HFFc6 (cell line): ENCODE measurements at places on chromosomes 3 and 15. TPM values are rescaled to one million over a fixed set of nuclear protein-coding genes. Genes with fewer than 3 reads are reported as not detected.
A peak's percentile ranks its signal among the peaks of the same experiment; 100 is the strongest.

CHRNA3 gene
- total RNA-seq: not detected in 3 replicates

NAA80 gene
- total RNA-seq: 8.5 to 9.5 TPM (median 8.7 TPM) in 3 replicates

- H3K27ac ChIP-seq: no peak overlapping the region
- no peak overlapping the region for H3K4me3 ChIP-seq
- H3K4me1 ChIP-seq: peaks cover 69% of the 10 kb centered on the region
- no peak for DNase-seq
Observed at GRCh38 chr3:45611628-45612081, 17.1 kb downstream of the LIMD1 start.

GRCh38 chr3:8606701-8607231 lies 37.8 kb downstream of the SSUH2 start:
- H3K4me3 ChIP-seq: no peak overlapping the region
- H3K27me3 ChIP-seq: peaks cover 2% of the 10 kb centered on the region
- DNase-seq: no peak
- H3K4me1 ChIP-seq: peaks cover 15% of the 10 kb centered on the region

DNA sequence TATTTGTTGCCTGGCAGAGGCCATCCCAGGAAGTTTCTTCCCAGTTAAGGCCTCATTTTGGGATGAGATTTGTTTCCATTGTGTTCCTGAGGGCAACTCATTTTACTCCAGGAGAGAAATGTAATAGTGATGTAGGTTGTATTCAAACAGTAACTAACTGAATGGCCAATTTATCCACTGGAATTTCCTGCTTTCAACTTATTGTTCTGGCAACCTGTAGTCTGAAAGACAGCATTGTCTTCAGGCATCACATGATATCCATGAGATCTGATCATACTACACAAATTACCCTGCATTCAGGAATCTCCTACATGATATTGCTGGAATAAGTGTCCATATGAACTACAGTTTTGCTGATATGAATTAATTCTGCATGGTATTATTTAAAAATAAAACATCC lies 79.5 kb upstream of the FGF7 start:
- H3K36me3 ChIP-seq: peaks cover 28% of the 10 kb centered on the region
- DNase-seq: no peak
- H3K27ac ChIP-seq: no peak overlapping the region
- no peak overlapping the region for H3K4me3 ChIP-seq
- no peaks in the 10 kb centered on the region for H3K27me3 ChIP-seq

DNA sequence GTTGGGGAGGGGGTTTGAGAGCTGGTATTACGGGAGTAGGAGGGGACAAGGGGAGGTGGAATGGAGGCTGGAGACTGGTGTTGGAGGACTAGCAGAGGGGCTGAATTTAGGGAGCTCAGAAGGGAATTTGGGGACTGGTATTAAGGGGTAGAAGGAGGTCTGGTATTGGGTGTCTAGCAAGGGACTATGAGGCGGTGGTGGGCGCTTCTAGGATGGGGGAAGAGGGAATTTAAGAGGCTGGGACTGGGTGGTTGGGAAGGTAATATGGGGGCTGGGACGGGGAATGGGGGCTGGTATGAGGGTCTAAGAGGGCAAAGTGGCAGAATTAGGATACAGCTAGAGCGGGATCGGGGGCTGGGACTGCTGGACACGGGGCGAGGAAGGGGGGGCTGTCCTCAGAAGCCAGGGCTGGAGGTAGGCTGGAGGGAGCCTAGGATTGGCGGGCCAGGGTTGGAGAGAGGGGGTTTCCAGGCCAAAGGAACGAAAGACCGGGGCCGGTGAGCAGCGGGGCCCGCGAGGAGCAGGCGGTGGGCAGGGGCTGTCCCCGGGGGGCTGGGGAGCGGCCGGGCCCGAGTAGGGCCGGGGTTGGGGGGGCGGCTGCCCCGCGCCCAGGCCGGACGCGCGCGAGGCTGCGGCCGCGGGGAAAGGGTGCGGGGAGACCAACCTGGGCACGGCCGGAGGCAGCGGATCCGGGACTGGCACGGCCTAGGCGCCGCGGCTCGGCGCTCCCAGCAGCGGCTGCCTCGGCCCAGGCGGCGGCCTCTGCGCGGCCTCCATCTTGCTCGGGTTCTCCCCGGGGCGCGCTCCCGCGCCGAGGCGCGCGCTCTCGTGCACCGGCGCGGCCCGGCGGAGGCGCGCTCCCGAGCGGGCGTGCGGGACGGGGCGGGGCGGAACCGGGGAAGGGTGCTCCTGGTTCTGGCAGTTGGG lies at the start of gene LHFPL4:
Gene LHFPL4 (minus strand): TSS at position 802 of the 927 bp plus-strand sequence. CDS start 1,143 bp downstream, outside the sequence.
- no peak within 1 kb of the TSS for H3K27ac ChIP-seq
- no peak within 1 kb of the TSS for H3K4me3 ChIP-seq
- no peaks in the 10 kb centered on the region for H3K4me1 ChIP-seq
- H3K27me3 ChIP-seq: peaks cover 17% of the 10 kb centered on the region
- H3K36me3 ChIP-seq: no peaks in the 10 kb centered on the region

DNA sequence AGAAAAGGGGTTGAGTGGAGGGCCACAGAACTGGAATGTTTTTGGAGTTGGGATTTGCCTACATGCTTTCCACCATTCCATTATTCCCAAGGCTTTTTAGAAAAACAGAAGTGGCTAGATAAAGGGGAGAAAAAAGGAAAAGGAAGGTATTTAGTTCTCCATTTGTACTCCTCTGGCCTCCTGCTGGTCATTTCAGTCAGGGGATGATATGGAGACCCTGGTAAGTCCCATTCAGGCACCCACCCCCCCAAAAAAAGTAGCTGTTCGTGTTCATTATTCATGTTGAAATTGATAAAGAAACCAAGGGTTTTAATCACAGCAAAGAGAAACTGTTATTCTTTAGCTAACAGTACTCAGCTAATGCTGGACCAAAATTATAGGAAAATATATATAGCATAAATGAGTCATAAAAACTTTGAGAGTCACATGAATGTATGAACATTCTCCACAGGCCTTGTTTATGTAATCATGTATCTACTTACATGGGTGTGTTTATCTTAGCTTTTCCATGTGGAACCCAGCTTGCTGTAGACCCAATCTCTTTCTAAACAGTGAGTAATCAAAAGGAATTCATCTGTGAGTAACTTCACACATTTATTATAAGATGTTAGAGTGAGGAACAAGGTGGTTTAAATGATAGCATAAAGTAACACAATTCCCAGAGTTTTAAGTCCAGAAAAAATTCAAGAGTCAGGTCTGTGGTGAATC lies 167.2 kb downstream of the KCNMB2 start:
- H3K36me3 ChIP-seq: no peaks in the 10 kb centered on the region
- no peaks in the 10 kb centered on the region for H3K4me1 ChIP-seq
- DNase-seq: no peak
- H3K27me3 ChIP-seq: no peaks in the 10 kb centered on the region; the same call in none of the 2 replicates

DNA sequence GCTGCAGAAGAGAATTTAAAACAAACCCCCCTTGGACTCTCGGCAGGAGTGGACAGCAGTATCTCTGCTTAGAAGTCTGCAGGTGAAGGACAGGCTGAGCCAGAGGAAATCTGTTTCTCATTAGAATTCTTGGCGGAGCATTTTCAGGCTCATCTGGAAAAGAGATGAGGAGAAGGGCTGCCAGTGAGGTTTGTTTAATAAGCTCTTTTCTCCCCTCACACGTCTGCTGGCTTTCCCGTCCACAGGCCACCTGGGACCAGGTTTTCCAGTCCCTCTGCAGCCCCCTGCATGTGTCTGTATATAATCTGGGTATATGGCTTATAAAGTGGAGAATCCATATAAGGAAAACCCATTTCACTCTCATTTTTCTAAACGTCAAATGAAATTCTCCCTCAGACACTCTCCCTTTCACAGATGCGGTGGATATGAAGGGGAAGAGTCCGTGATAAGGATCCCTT lies 155.4 kb upstream of the TPM1 start:
- H3K27me3 ChIP-seq: no peaks in the 10 kb centered on the region; the same call in 1 of the 2 replicates
- peak overlapping the region; percentile 78 for H3K4me3 ChIP-seq

DNA sequence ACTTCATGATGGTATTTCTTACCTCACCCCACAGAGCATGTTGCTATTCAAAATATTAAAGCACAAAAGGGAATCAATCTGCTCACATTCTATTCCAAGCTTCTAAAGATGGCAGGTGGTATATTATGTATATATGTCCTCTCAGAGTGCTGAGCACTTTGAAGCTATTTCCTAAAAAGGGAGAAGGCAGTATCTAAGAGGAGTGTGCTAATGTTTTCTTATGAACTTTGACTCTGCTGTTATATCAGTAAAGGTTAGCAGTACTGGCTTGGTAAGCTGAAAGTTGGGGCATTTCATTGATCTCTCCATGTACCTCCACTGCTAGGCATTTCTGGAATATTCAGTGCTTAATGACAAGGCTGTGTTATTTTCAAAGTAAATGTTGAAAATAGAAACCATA lies 43.4 kb downstream of the IL1RAP start:
- H3K27ac ChIP-seq: no peak overlapping the region
- H3K36me3 ChIP-seq: peaks cover 3% of the 10 kb centered on the region; the same call in 1 of the 2 replicates
- no peak for DNase-seq
- no peak overlapping the region for H3K4me3 ChIP-seq
